ENCODE measurements at places on chromosomes 7 and 10.

- no peak overlapping the region for H3K4me3 ChIP-seq
- H3K4me1 ChIP-seq = no peaks in the 10 kb centered on the region
- no peak overlapping the region for H3K27ac ChIP-seq
- H3K36me3 ChIP-seq = peaks cover 64% of the 10 kb centered on the region
- no peaks in the 10 kb centered on the region for H3K27me3 ChIP-seq
These were observed 12.6 kb downstream of the CYP51A1 start for GRCh38 chr7:92121681-92122080.

- no peak overlapping the region for H3K27ac ChIP-seq
- DNase-seq = no peak
These were observed 195.2 kb downstream of the TMEM26 start for GRCh38 chr10:61257956-61258496.

DNA sequence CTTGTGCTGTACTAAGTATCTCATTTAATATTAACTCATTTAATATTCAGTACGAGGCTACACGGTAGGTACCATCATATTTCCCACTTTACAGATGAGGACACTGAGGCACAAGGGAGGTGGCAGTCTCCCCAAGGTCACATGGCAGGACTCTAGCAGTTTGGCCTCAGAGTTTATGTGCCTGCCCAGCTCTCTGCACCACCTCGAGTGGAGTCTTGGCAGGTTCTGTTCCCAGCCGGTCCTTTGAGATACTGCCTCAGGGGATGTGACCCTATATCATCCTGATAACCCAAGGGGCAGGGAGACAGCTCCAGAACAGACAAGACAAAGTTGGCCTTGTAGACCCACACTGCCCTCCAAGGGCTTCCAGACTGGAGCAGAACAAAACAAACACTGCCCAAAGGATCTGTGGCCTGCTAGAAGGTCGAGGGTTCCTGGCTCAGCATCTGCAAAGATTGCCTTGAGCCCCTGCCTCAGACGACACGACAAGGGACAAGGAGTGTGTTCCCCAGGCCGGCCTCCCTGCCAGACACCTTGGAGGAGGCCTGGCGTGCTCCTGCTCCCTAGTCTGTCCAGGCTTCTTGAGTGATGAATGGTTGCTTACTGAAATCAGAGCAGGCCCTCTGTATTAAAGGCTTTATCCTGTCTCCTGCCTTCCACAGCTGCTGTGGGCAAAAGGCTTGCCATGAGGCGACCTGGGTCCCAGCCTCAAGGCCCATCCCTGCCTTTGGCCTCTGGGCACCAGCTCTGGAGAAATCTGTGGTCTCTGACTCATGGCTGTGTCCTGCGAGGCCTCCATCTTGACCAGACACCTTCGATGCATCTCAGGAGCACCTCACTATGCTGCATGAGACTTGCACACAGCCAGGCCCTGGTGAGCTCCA lies 3.9 kb upstream of the PWWP2B start:
- H3K4me1 ChIP-seq = peaks cover 11% of the 10 kb centered on the region
- H3K27ac ChIP-seq = no peak overlapping the region
- DNase-seq = no peak
- no peaks in the 10 kb centered on the region for H3K27me3 ChIP-seq

DNA sequence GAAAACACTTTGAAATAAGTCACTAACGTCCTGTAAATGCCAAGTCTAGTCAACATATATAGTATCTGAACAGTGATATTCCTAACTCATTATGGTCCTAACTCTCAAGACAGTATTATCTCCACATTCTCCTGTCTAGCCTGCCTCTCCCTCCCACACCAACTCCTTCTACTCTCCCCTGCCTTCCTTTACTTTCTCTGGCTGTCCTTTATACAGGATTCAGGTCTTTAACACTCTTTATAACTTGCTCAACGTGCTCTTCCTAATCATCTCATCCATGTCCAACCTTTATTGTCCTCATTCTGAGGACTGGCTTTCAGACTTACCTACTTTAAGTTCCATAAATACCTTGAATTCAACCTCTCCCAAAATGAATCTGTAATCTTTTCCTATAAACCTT lies 42.5 kb downstream of the MTPN start:
- no peak for DNase-seq
- no peaks in the 10 kb centered on the region for H3K27me3 ChIP-seq
- H3K4me3 ChIP-seq = no peak overlapping the region
- H3K4me1 ChIP-seq = peaks cover 23% of the 10 kb centered on the region
- H3K27ac ChIP-seq = no peak overlapping the region

DNA sequence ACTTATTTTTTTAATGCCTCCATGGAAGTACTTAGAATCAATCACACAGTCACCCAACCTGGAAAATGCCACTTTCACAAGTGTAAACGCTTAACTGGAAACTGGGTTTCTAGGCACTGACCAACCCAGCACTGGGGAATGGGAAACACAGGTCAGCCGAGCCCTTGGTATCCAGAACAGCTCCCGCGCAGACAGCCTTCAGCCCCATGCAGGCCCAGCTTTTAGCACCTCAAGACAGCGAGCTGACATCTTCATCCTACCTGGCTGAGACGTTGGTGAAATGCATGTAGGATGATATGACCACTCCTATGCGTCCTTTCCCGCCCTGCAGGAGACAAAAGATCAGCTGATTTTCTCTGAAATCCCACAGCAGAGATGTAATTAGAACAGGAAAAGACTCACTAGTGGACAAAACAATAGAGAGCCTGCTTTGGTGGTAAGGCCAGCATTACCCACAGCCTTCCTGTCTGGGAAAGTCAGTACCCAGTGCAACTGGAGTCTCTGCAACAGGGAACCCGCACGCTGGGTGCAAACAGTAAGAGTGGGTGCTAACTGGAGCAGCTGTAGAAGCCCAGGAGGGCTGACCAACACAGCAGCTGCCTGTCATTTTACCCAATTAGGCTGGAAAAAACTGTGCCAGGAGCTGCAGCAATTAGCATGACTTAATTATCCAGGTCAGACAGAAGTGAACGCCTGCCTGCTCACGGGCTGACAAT lies 153.7 kb downstream of the TNS3 start:
- no peaks in the 10 kb centered on the region for H3K27me3 ChIP-seq
- DNase-seq = no peak
- H3K4me1 ChIP-seq = no peaks in the 10 kb centered on the region
- no peak overlapping the region for H3K4me3 ChIP-seq
- no peak overlapping the region for H3K27ac ChIP-seq
- H3K36me3 ChIP-seq = no peaks in the 10 kb centered on the region

GRCh38 chr7:101357433-101357832 lies 5.2 kb upstream of the COL26A1 start:
- peaks cover 9% of the 10 kb centered on the region for H3K4me1 ChIP-seq
- no peaks in the 10 kb centered on the region for H3K36me3 ChIP-seq
- H3K27ac ChIP-seq = no peak overlapping the region

DNA sequence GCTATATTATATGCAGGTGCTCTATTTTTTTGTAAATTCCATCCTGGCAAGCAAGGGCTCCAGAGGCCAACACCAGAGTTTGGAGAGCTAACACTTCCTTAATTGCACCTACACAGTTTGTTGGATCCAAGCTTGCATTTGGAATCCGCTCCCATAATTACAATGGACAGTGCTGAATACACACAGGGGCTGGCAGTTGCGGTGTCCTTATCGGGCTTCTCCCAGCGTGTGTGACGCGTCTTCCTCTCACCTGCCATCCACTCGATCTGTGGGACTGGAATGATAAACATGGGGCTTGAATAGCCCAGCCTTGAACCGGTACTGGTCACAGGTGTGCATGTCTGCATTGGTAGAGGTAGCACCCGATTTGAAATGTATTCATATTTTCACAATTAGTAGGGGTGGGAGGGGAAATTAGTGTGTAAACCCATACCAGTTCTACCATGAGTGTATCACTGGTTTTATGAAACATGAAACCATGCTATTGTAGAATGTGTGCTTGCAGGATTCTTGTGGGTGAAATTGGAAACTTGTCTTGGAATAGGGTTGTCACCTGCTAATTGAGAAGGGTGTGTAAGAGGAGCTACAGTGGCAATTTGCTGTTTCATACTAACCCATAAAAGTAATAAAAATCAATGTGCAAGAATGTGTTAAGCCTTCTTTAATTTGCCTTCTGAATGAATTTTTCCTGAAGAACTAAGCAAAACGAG lies 316.5 kb downstream of the WDR11 start:
- no peaks in the 10 kb centered on the region for H3K27me3 ChIP-seq
- DNase-seq = no peak
- H3K36me3 ChIP-seq = no peaks in the 10 kb centered on the region
- H3K27ac ChIP-seq = no peak overlapping the region

All from activated CD8-positive, alpha-beta T cell treated with anti-CD3 and anti-CD28 coated beads, Interleukin-2, amount 10 ng/mL, durations not matched to agents 7 days and 5 days (primary cell).